ENCODE measurements at places on chromosomes 1 and 21. TPM values are rescaled to one million over a fixed set of nuclear protein-coding genes. Genes with fewer than 3 reads are reported as not detected.

GRCh38 chr21:8998946-8999681 lies 1522.3 kb upstream of the TPTE start:
- DNase-seq: no peak

DNA sequence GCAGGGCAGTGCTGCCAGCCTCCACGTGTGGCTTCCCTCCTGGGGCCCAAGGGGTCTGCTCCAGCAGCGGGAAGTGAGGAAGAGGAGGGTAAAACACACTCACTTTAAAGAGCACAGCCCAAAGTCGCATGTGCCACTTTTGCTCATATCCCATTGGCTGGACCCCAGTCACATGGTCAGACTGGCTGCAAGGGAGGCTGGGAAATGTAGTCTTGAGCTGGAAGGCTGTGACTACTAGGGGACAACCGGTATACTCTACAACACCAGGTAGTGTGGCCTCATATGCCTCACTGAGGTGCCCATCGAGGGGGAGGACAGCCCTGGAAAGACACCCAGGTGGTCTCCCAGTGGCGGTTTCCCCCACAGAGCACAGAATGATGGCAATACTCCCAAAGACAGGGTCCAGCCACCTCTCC lies 45.2 kb downstream of the CAMK2N1 start:
- peak; percentile 29 for DNase-seq

- no peak for DNase-seq
Observed at GRCh38 chr1:48939042-48939441, 162.4 kb upstream of the BEND5 start.

DNA sequence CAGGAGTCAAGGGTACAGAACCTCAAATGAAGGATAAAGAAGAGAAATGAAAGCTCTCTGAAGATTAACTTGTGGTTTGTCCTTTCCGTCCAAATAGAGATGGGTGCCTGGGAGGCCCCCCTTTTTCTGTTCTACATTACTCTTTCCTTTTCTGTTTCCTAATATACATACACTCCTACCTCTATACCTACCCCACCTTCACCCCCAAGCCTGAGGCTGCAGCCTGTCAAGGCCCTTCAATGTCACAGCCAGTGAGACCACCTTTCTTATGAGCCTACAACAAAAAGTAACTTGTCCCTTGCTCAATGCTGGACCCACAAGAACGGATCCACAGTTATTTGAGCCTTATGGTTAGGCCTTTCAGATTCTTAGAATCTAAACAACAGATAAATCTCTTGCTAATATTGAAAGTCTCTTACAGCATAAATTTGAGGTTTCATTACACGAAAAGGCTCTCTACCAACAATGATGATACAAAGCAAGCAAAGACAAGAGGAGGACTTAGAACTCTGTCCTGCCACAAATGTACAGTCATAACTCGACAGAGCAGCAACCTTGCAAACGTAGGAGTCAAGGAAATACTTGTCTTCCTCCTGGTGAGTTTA lies 4.1 kb upstream of the TRAF3IP3 start:
- DNase-seq: no peak

DNA sequence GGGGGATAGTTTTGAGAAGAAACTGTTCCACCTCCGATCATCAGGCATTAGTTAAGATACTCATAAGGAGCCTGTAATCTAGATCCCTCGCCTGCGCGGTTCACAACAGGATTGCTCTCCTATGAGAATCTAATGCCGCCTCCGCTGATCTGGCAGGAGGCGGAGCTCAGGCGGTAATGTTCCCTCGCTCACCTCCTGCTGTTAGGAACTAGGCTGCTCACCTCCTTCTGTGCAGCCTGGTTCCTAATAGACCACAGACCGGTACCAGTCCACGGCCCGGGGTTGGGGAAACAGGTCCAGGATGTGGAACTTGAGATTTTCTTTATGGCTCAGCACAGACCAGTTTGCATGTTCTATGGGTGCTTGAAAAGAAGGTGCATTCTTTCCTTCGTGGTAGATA lies 27.2 kb upstream of the FAM3B start:
- DNase-seq: no peak

PLA2G4A gene
- polyA plus RNA-seq: 4.9 TPM

GRCh38 chr21:42409366-42409765 lies 5.7 kb downstream of the UBASH3A start:
- DNase-seq: no peak

OPTC gene
- polyA plus RNA-seq: not detected

GRCh38 chr21:31552826-31553225 lies 106.7 kb upstream of the SOD1 start:
- DNase-seq: no peak

GRCh38 chr1:110443451-110443850 lies 7.5 kb upstream of the PROK1 start:
- DNase-seq: no peak

GRCh38 chr1:84708031-84708430 lies 17.8 kb upstream of the SSX2IP start:
- DNase-seq: no peak

ATP1A4 gene
- polyA plus RNA-seq: 0.71 TPM
